ENCODE measurements at places on chromosomes 5 and 9. TPM values are rescaled to one million over a fixed set of nuclear protein-coding genes. Genes with fewer than 3 reads are reported as not detected.
A peak's percentile ranks its signal among the peaks of the same experiment; 100 is the strongest.

The ADAMTSL2 gene
- total RNA-seq: not detected

The SMAD5 gene
- 101 TPM for total RNA-seq

The SPATA31C1 gene
- not detected for total RNA-seq

The RASEF gene
- total RNA-seq: under 0.01 TPM

The TUSC1 gene
- total RNA-seq: 2.0 TPM

The WNT8A gene
- not detected for total RNA-seq

The DMRT1 gene
- total RNA-seq: under 0.01 TPM

The FOXD4L5 gene
- under 0.01 TPM for total RNA-seq

The CPLANE1 gene
- total RNA-seq: 17.9 TPM

The TRMT10B gene
- 2.3 TPM for total RNA-seq

The DMRT3 gene
- total RNA-seq: not detected

The OCLN gene
- total RNA-seq: 0.83 TPM

The TMEFF1 gene
- 0.90 TPM for total RNA-seq

The TEK gene
- 10.8 TPM for total RNA-seq

DNA sequence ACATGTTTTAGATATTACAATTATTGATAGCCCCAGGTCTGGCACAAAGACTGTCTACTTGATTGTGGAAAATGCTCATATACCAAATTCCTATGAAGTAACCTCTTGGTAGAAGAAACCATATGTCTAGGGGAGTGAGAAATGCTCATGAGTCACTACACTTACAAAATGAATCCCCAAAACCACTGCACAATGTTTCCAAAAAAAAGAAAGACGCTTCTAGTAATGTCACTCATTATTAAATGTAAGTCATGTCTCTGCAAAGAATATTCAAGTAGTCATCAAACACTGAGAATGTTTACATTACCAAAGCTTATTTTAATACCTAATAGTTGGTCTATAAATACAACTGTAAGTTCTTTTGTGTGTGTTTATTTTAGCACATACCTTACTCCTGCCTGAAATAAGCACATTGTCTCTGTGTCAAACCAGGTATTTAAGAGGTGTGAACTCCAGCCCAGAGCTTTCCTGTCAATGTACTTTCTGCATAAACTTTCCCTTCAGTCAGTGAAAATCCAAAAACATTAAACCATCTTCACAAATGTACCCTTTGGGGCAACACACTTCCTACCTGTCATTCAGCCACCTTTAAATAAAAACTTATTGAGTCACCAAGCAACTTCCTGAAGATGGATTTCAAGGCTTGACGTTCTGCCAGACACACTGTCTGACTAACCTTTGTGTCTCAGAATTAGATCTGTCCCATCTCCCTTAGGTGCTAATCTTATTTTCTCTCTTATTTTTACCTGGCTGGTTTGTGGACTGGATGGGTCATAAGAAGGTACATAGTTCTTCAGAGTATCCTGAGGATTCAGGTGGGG, 194.0 kb downstream of the NFIB start:
- peak; percentile 70 for DNase-seq

GRCh38 chr5:160657068-160657507, 194.9 kb downstream of the ATP10B start:
- DNase-seq: no peak

- no peak for DNase-seq
Measured at GRCh38 chr9:77290373-77290772, 113.0 kb downstream of the VPS13A start.

GRCh38 chr5:32421075-32421474, 23.5 kb downstream of the ZFR start:
- DNase-seq: no peak

DNA sequence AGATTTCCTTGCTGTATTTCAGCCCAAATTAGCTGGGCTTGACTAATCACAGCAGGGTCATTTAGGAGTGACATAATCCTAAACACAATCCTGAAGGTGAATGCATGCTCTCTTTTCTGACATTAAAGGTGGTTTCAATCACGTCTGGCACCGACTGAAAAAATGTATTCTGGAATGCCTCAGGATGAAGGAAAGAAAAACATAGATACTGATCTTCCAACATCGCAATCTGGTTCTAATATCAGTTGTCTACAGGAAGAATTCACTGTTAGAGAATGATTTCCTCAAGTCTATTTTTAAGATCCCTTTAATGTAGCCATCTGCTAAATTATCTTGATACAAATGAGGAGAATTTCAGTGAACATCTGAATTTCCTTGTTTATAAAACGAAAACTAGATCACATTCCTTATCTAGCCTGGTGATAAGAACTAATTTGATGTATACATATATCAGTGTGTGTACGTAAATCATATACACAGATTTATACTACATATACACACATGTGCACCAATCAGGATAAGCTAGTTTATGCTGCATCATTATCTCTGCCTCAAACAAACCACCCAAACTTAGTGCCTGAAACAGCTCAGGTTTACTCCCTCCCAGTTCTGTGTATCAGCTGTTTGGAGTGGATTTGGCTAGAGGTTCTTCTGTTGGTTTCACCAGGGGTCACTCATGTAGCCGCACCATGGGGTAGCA, 31.3 kb upstream of the TAS2R1 start:
- DNase-seq: peak; percentile 52

- peak; percentile 67 for DNase-seq
Measured at GRCh38 chr9:101463397-101463796, 27.8 kb upstream of the ALDOB start.

GRCh38 chr5:79333852-79334557, 98.1 kb downstream of the JMY start:
- no peak for DNase-seq

- DNase-seq: no peak
Measured at GRCh38 chr5:15256485-15256884, 243.5 kb upstream of the FBXL7 start.

DNA sequence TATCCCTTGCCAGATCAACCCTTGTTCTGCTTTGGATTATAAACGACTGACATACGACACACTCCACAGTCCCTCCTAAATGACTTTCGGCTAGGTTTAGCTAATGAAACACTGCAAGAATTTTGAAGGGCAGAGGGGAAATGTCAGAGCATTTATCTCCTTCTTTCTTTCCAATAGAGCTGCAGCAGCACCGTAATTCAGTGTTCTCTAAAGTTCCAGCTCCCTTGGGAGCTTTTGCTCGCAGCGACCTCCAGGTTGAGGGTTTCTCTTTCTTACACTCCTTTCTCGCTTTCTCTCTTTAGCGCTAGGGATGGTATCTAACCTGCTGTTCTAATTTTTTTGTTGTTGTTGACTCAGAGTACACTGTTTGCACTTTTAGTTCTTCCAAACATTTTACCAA, 467.1 kb upstream of the ST8SIA4 start:
- no peak for DNase-seq

DNA sequence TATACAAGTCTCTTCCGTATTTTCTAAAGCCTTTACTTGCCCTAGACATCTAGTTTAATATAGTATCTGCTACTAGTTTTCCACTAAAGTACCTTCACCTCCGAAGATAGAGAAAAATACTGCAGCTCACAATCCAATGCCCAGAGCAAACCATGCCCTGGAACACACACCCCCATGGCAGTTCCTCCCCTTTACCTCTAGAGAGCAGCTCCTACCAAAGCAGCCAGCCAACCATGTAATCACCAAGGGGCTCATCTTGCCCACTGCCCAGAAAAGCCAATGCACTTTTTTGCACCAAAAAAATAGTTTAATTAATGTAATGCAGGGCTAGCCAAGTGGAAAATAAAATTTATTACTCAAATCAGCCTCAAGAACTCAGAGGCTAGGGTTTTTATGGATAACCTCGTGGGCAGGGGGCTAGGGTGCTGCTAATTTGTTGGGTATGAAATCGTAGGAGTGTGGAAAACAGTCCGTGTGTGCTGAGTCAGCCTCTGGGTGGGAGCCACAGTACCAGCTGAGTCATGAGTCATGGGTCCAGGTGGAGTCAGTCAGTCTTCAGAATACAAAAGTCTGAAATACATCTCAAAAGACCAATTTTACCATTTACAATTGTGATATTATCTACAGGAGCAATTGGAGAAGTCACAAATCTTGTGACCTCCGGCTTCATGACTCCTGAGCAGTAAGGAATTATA, 120.1 kb upstream of the ACO1 start:
- peak; percentile 14 for DNase-seq

GRCh38 chr5:74357827-74358226, 282.7 kb downstream of the ENC1 start:
- DNase-seq: peak; percentile 19

- DNase-seq: no peak
Measured at GRCh38 chr5:14066326-14066725, 76.8 kb upstream of the TRIO start.

GRCh38 chr9:121075251-121076036, 689 bp downstream of the CNTRL start:
- peak; percentile 8 for DNase-seq

DNA sequence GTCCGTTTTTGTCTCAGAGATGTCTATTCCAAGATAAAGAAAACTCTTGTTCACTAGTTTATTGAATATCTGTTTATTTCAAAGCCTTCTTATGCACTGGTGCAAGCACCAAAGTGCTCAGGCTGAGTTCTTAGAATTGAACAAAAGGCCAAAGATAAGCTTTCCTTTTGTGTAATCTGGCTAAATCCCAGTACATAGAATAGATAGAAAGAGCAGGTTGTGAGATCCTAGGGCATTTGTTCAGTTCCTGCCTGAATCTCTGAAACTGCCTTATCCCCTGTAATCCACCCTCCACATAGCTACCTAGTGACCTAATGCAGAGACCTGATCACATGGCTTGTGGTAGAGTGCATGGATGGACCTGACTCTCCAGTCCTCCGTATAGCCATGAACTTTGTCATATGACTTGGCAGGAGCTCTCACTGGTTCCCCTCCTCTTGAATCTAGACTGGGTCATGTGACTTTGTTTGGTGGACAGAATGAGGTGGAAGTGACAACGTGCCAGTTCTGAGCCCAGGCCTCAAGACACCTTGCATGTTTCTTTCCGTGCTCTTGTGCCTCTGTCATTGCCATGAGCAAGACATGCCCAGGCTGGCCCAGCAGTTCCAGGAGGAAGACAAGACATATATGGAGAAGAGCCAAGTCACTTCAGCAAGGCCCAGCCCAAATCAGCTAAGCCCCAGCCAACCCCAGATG, 139.3 kb upstream of the SHB start:
- DNase-seq: no peak

DNA sequence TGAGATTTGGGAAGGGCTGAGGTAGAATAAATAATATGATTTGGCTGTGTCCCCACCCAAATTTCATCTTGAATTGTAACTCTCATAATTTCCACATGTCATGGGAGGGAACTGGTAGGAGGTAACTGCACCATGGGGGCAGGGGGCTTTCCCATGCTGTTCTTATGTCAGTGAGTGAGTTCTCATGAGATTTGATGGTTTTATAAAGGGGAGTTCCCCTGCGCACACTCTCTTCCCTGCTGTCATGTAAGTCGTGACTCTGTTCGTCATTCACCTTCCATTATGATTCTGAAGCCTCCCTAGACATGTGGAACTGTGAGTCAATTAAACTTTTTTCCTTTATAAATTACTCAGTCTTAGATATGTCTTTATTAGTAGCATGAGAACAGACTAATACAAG, 115.5 kb upstream of the STARD4 start:
- no peak for DNase-seq

DNA sequence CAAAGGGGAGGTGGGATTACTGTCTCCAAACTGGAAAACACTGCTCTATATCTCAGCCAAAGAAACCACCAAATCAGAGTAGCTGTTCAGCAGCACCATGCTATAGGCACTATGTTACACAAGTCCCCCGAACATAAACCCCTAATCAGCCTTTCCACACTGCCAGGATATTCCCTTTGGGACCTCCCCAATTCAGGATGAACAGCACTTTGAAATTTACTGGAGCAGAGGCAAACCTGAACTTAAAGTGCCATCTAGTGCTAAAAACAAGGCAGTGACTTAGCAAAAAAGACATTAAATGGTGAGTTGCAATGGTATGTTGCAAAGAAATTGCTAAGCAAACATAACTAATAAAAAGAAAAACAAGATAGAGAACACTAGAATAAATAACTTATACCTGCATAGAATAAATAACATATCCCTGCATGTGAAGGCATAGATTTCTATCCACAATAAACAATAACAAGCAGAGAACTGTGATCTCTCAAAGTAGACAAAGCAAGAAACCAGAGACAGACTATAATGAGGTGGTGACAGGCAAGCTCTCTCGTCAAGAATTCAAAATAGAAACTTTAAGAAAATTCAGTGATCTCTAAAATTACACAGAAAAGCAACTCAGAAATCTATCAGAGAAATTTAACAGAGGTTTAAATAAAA, 584.4 kb upstream of the ACO1 start:
- no peak for DNase-seq

GRCh38 chr5:172144291-172144815, 43.7 kb downstream of the STK10 start:
- peak; percentile 41 for DNase-seq

DNA sequence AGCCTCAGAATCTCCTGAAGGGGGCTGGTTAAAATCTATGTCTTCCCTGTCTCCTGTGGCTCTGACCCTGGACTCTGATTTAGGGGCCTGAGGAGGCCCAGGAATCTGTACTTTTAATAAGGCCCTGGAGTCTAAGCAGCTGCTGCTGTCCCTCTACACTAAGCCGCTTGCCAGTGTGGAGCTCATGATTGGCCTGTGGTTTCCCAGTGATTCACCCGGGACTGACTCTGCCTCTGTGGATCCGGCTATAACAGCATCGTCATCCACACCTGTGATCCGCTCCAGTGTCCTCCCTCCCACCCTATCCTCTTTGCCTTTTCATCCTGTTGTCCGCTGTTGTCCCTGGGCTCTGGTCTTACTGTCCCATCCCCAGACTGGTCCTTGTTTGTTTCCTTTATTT, 3.7 kb downstream of the SLC31A2 start:
- DNase-seq: peak; percentile 79

- DNase-seq: no peak
Measured at GRCh38 chr9:112581469-112582176, 95.0 kb downstream of the KIAA1958 start.

- peak; percentile 40 for DNase-seq
Measured at GRCh38 chr5:83608122-83608521, 112.5 kb downstream of the HAPLN1 start.

DNA sequence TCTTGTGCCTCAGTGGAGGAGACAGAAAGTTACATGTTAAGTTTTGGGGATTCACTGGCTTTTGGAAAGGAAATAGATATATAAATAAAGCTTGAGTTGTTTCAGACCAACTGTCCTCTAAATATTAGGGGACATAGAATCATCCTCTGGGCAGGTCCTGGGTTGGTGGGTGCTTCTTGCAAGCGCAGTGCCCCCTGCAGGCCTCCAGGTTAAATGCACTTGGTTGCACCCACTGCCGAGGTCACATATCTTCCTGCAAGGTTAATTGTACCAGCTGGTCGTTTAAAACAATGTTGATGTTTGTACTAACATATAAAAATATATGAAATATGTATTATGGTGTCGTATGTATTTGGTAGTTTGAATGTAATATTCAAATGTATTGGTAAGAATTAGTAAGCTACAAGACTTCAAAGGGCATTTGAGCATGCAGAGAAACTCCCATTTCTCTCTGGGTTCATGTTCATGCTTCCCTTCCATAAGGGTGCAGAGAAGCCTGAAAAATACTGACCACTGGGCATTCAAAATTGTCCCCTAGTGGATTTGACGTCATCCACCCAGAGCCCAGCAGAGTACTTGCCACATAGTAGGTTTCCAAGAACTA, 87.0 kb downstream of the ZNF618 start:
- peak; percentile 49 for DNase-seq

- no peak for DNase-seq
Measured at GRCh38 chr5:75524071-75524470, 12.4 kb downstream of the POLK start.

GRCh38 chr5:57676222-57677098, 193.8 kb upstream of the ACTBL2 start:
- DNase-seq: peak; percentile 76

- no peak for DNase-seq
Measured at GRCh38 chr5:139924294-139925215, 118.5 kb downstream of the NRG2 start.
